CD4-positive, alpha-beta T cell treated with Interleukin-17A for 1 hour (primary cell): ENCODE measurements at places on chromosomes 11 and 22.

- no peak for DNase-seq
Observed at GRCh38 chr11:14635546-14635945, 8.1 kb upstream of the PDE3B start.

- DNase-seq = no peak
Observed at GRCh38 chr11:128480066-128480465, 107.3 kb downstream of the ETS1 start.

GRCh38 chr11:131999084-131999483 lies 628.7 kb downstream of the NTM start:
- DNase-seq = no peak

DNA sequence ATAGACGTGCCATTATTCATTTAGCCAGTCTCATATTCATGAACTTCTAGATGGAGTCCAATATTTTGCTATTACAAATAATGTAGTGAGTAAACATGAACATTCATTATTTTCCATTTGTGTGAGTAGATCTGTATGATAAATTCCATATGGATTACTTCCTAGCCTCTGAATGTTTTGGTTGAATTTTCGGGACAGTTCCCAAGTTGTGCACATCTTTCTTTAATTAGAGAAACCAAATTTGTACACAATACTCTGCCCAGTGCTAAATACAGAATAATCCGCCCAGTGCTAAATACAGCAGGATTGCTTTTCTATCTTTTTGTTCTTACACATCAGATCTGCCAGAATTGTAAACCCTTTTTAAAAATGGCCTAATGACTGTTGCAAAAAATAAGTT lies 17.1 kb upstream of the APLP2 start:
- no peak for DNase-seq

- no peak for DNase-seq
Observed at GRCh38 chr11:93359396-93359795, 28.9 kb downstream of the DEUP1 start.

DNA sequence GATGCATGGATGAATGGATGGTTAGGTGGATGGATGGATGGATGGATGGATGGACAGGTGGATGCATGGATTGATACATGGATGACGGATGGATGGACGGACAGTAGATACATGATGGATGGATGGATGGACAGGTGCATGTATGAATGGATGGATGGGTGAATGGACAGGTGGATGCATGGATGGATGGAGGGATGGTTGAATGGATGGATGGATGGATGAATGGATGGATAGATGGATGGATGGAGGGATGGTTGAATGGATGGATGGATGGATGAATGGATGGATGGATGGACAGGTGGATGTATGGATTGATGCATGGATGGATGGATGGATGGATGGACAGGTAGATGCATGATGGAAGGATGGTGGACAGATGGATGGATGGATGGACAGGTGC lies 51.7 kb downstream of the MACROD1 start:
- no peak for DNase-seq

GRCh38 chr11:129729216-129729615 lies 86.4 kb upstream of the TMEM45B start:
- DNase-seq = no peak

DNA sequence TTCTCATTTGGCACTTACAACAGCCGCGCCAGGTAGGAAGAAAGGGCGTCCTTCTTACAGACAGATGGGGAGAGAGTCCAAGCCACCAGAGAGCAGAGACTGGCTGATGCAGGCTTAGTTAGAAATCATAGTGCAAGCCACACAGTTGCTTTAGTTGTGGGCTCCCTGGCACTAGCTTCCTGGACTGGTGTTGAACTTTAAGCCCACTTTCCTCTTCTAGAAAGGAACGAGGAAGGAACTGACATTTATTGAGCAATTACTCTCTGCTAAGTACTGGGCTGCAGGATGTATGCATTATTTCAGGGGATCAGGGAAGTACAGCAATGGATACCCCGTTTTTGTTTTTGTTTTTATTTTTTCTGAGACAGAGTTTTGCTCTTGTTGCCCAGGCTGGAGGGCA lies 3.0 kb downstream of the BACE1 start:
- no peak for DNase-seq

DNA sequence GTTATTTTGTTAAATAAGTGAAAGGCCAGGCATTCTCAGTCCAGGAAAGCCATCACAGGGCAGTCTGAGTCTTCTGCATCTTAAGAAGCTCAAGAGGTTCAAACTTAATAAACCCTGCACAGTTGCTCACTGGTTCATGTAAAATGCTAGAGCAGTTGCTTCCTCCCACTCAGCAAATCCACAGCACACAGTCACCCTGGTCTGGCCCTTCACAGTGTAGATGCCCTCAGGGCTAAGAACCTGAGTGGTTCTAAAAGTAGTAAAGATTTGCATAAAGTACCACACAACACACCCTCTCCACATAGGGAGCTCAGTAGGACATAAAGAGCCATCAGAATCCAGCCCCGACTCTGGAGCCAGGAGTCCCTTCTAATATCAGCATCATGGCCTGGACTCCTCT lies 58.7 kb downstream of the ZNF280B start:
- DNase-seq = no peak

DNA sequence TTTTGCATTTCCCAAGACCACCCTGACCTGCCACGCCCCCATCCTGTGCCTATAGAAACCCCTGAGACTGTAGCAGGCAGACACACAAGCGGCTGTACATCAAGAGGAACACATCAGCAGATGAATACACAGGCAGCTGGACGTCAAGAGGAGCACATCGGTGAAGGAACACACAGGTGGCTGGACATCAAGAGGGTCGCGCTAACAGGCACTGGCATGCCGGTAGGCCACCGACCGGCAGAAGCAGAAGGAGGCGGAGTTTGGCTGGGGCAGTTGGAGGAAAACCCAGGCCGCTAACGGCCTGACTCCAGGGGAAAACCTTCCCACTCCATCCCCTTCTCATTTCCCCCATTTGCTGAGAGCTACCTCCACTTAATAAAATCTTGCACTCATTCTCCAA lies 5.4 kb upstream of the IPO7 start:
- no peak for DNase-seq

DNA sequence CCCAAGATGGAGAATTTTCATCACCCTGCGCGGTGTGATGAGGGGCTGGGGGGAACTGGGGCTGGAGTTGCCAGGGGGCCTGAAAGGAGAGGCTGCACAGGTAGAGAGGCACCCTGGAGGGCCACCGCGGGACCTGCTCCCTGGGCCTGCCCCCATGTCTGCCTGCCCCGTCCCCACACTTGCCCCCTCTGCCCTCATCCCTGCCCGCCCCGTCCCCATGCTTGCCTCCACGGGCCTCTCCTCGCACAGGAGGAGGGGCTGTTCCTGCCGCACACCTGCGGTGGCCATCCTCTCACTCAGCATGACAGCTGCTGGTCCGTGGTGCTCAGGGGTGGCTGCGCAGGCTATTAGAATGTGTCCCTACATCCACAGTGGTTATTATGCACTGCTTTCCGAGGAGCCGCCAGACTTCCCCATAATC lies 43.5 kb downstream of the LINC01488 start:
- no peak for DNase-seq

- no peak for DNase-seq
Observed at GRCh38 chr11:128187835-128188234, 399.5 kb downstream of the ETS1 start.

DNA sequence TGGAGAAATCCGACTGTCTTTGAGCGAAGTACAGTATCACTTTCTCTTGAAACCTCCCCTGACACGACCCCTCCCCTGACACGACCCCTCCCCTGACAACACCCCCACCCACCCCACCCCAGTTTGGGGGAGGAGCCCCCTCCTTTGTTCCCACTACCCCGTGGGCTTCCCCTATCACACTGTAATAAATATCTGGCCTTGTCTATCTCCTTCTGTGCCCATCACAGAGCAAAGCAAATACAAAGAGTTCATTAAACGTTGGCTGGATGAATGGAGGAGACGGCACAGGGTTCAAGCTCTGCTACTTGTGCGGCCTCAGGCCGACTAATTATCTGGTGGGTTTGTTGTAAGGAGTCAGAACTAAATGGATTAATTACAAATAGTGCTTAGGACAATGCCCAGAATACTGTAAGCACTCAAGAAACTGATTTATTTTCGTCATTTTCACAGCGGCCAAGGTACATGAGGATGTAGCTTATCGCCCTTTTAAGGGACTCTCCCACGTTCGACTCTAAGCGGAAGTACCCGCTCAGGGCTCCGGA lies 628 bp upstream of the GGA1 start:
- no peak for DNase-seq

- DNase-seq = no peak
Observed at GRCh38 chr11:67666676-67667489, 7.5 kb downstream of the ALDH3B2 start.

GRCh38 chr11:8372641-8373381 lies 109.1 kb upstream of the LMO1 start:
- DNase-seq = no peak
